ENCODE measurements at places on chromosomes 1 and 21.

GRCh38 chr1:3067671-3068563, 1.1 kb upstream of the PRDM16 start:
- no peak for DNase-seq

DNA sequence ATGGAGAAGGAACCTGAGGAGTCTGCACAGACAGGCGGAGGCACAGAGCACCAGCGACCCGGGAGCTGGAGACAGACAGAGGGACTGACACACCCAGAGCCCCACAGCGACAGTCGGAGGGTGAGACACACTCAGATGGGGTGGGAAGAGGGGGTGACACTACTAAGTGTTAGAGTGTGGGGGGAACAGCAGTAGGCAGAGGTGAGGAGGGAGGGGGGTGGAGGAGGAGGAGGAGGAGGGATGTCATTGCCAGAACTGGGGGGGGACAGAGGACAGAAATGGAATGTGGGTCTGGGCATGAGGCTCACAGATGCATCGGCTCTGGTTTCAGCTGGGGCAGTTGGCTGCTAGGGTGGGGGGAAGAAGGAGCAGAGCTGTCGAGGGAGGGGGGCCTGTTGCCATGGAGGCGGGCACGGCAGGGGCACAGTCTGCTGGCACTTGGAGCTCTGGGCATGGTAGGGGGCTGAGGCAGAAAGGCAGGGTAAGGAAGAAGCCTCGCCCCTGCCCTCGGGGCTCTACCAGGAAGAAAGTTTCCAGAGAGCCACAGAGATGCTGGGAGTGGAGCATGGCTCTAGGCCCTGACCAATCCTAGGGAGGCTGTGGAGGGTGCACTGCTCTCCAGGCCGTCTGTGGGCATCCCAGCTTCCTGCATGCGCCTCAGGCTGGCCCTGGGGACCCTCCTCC, 37.3 kb downstream of the AHDC1 start:
- DNase-seq, result no peak

DNA sequence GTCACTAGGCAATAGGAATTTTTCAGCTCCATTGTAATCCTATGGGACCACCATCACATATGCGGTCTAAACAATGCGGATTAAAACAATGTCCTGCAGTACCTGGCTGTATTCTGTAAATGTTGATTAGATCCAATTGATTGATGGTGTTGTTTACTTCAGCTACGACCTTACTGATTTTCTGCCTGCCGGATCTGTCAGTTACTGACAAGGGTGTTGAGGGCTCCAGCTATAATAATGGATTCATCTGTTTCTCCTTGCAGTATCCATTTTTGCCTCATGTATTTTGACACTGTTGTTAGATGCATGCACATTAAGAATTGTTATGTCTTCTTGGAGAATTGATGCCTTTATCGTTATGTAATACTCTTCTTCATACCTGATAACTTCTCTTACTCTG, 39.0 kb downstream of the RAP1A start:
- DNase-seq, result no peak

- no peak for DNase-seq
Observed at GRCh38 chr1:167522246-167522645, 3.9 kb upstream of the CD247 start.

GRCh38 chr1:231020816-231021215, 19.2 kb downstream of the FAM89A start:
- no peak for DNase-seq

GRCh38 chr21:46083791-46084561, 13.9 kb upstream of the COL6A2 start:
- no peak for DNase-seq

DNA sequence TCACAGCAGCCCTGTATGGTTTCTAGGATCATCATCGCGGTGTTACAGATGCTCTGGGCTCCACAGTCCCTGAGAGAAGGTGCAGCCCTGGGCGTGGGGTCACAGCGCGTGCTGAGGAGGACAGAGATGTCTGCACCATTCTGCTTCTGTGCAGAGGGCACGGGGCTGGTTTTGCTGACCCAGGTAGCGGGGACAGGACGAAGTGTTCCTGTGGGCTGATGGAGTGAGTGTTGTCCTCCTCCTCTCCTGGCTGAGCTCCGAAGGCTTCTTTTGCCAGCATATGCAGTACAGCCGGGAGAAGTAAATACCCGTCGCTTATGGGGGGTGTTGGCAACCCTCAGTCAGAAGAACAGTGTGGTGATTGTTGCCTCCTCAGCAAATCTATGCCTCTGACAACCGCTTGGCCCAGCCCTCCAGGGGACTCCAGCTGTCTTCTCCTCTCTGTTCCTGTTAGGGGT, 101.5 kb downstream of the DDX20 start:
- DNase-seq, result no peak

- no peak for DNase-seq
Observed at GRCh38 chr1:192512426-192513162, 63.0 kb upstream of the RGS1 start.

DNA sequence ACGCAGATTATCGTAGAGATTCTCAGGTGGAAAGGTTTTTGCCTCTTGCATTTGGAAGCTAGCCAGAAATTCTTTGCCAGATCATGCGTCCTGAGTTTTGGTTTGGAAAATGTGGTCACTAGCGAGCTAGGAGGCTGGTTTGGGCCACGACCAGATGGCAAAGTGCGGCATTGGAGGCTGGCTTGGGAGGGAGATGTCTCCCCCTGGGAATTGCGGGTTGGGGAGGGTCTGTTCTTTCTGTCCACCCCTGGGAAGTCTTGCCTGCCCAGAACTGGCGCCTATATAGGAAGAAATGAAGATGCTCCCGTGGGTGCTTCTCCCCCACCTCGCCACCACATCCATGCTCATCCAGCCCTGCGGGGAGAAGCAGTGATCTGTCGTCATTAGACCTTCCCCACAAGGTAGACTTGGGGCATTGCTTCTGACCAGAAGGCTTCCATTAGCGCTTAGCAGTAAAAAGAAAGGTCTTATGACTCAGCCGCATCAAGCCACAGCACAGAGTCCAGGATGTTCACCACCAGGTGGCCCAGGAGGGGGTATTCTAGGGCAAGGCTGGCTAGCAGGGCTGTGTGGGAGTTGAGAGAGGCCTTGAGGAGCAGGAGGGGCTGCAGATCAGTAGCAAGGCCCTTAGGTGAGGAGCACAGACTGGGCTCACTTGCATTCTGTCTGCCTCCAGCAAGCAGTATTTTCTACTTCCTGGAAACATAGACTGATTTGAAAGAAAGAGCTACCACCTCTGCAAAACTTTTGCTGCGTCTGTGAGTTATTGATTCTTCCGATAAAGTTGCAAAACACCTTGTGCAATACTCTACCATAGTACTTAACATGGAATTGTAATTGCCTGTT, 1.5 kb upstream of the PTP4A2 start:
- no peak for DNase-seq

- no peak for DNase-seq
Observed at GRCh38 chr21:28949318-28949717, 43.4 kb downstream of the LTN1 start.

- no peak for DNase-seq
Observed at GRCh38 chr1:1243266-1243660, 3.3 kb downstream of the C1QTNF12 start.

- no peak for DNase-seq
Observed at GRCh38 chr1:46026531-46026930, 105.9 kb downstream of the PIK3R3 start.

GRCh38 chr1:82485591-82486369, 685.0 kb downstream of the ADGRL2 start:
- peak; percentile 21 for DNase-seq

DNA sequence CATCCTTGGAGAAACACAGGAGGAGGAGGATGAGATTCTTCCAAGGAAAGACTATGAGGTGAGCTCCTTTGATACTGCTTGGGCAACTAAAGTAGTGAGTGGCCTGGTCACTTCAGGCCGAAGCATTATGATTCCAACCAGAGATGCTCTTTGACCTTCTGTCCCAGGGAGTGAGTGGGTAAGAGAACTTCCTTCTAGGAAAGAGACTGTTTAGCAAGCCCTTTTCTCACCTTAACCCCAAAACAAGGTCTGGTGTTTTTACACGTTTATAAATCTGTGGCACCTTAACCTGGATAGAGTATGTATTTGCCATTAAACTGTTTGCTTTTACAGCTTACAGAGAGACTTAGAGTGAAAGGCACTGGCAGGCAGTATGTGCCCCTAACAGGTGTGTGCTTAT, 1.1 kb downstream of the CLCN6 start:
- no peak for DNase-seq

DNA sequence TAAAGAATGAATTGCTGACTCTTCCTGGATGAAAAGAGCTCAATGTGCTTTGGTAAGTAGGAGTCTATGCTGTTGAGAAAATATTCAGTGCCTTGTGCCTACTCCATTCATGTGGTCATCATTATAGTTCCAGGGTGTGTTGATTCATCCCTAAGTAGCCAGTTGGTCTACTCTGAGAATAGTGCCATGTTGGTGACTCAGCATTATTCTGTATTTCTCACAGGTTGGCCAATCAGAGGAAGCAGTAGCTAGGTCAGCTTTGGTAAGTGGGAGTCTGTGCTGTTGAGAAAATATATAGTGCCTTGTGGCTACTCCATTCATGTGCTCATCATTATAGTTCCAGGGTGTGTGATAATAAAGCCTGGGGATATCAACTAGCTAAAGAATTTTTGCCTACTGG, 397.3 kb downstream of the AGBL4 start:
- DNase-seq, result no peak

DNA sequence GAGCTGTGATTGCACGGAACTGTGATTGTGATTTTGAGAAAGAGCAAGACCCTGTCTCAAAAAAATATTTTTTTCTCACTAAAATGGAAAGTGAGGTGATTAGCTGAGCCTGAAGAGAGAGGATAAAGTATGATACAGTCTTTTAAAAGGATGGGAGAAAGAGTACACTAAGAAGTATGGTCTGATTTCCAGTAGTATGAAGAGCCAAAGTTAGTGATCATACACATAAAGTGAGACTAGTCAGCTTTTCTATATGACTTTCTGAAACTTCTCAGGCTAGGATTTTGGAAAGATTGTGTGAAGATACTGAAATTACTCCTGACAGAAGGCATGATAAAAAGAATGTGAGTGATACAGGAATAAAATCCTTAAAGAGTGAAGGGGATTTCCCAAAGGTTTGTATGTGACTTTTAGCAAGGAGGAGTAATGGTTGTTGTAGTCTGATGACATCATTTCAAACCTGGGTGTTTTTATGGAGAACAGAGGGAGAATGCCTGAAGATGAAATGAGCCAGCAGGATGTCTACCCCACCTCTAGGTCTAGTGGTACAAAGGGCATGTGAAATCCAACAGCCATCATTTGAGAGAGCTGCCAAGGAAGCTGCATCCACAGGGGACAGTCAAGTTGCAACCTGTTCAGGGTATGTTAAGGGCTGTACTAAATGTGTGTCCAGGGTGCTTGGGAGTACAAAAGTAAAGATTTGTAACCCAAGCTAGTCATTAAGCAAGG, 157.7 kb downstream of the PIK3R3 start:
- DNase-seq, result no peak

GRCh38 chr1:26161415-26162219, 2.7 kb downstream of the FAM110D start:
- no peak for DNase-seq

DNA sequence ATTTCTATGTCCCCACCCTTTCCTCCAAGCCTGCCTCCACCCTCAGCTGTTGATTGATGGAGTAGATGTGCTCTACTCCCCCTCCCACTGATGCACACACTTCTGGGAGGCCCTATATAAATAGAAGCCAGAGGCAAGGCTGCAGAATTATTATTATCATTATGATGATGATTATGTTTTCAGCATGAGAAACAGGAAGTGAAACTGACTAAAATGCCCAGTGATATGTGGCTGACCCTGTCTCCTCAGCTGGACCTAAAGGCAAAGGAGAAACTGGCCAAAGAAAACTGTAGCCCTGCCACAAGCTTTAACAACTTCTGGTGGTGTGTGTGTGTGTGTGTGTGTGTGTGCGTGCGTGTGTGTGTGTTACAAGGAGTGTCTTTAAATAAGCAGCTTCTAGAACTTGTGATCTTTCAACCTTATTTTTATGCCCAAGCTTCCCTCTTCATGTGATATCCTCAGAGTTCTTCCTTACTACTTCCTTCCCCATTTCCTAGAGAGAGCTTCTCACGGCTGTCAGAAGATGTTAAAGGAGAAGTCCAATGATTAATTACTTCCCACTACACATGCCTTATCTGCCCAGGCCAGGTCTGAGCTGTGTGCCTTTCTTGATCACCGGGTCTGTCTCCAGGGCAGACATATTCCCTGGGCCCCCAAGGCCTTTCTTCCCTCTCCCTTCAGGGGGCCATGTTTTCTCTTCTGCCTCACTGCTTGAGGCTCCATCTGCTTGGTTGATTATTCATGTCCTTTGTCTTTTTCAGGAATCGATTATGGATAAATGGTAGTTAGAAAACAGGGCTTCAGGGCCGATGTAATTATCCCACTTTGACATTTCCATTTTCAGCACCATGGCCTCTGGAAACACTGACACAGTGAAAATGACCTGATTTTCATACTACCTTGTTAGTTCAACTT, 11.6 kb upstream of the MAPKAPK2 start:
- DNase-seq, result no peak

DNA sequence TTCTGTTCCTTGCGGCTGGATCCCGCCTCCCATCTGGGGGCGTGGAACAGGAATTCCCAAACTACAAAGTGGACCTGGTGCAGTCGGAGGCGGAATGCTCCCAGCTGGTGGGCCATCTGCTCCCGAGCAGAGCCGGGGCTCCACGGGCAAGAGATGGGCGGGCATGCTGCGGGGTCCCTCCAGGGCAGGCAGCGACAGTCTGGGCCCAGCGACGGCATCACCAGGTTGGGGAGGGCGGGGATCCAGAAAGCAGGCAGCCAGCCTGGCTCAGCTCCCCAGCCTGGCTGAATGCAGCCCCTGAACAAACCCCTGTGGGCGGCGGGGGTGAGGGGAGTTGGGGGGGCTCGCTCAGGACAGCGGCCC, 3.6 kb downstream of the MEGF6 start:
- DNase-seq, result no peak

- DNase-seq, result no peak
Observed at GRCh38 chr1:21020151-21020550, 156.5 kb downstream of the EIF4G3 start.

DNA sequence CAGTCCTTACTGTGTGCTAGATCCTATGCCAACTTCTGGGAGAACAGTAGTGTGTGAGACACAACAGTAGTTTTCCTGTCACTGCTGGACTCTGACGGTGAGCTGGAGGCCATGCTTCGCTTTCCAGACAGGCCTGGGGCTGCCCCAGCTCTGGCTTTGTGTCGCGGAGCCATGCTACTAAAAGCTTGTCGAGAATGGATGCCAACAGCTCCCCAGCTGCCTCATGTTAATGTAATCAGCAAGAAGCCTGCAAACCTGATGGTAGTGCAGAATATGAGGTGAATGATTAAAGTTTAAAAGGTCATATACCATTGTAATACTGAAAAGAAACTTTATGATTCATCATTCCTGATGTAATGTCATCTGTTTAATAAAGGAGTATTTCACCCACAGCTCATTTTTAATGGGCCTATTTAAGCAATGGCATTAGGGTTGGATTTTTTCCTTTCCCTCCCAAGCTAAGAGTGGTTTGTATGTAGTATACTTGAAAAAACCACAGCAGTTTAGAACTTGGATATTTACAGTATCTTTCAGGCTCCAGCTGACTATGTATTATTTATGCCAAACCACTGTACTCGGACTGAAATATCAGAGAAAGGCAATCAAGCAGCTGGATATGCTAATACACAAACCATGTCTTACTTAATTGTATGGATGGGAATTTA, 343.0 kb downstream of the NUF2 start:
- no peak for DNase-seq

All from LNCaP clone FGC (cell line).